ENCODE measurements at places on chromosomes 6 and 20.

- DNase-seq, result no peak
These were observed 363.8 kb downstream of the DOK5 start for GRCh38 chr20:54839224-54839623.

GRCh38 chr20:11166712-11167111 is 492.9 kb upstream of the JAG1 start:
- DNase-seq, result no peak

- no peak for DNase-seq
These were observed 20.8 kb upstream of the GMDS start for GRCh38 chr6:2266031-2266795.

DNA sequence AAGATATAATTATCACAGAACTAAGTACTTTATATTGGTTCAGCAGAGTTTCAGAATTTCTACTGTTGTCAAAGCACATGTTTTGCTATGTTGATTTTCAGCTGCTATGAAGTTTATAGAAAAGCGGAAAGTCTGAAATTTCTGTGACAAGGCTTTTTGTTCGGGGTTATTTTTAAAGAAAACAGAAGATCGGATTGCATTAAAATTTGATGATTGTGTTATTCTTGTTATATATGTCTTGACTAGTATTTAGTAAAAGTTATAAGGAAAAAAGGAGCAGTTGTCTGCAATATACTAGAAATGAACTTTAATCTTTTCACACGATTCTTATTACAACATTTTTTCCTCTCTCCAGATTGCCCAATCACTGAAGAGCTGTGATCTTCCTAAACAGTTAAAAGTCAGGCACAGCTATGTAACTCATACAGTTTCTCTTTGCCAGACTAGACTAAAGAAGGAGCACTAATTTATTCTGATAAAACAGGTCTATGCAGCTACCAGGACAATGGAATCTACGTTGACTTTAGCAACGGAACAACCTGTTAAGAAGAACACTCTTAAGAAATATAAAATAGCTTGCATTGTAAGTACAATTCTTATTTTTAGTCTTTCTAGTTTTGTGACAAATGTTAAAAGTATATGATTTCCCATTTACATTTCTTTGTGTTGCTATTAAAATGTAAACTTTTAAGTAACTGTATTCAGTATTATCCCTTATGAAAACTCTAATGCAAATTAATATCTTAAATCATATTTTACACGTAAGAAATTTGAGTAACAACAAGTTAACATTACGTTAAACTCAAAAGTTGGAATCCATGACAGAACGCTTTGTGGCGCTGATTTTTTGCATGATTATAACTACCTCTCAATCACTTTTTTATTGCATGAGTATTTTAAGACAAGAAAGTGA is at the start of gene ENPP3:
TSS of gene ENPP3 (plus strand) at position 423 of the 913 bp plus-strand sequence. CDS start at position 506, 83 bp downstream.
- DNase-seq, result no peak

GRCh38 chr20:4465212-4465611 is 256.5 kb upstream of the PRND start:
- DNase-seq, result no peak

DNA sequence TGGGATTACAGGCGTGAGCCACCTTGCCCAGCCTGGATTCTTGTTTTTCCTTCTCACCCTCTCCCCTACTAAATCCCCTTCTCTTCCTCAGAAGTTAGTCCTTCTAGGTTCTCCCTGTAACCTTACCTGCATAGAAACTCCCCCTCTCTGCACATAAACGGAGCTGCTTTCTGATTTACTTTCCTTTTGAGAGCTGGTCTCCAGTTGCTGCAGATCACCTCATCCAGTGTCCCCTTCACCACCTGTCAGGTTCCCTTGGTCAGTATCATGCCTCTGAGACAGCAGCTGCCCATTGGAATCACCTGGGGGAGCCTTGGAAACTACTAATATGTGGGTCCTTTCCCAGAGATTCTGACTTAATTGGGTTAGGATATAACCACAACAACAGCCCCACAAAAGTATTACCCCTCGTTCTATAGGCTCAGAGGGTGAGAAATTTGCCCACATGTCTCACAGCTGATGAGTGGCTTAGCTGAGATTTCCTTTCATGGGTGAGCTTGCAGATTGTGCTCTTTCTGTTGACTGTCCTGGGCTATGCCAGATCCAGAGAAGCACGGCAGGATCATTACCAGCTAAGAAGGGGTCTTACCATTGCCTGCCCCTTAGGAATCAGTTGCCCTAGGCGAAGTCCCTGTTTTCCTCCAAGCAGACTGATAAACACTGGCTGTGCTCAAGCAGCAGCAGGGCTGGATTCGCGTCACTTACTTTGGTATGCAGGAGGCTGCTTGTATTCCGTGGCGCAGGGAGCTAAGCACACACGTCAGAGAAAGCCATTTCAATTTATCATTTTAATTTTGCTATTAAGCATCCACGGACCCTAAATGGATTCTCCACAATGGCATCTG is 51.3 kb downstream of the AKAP12 start:
- DNase-seq, result no peak

- DNase-seq, result peak; percentile 74
These were observed 5.3 kb downstream of the MMP9 start for GRCh38 chr20:46013829-46014516.

DNA sequence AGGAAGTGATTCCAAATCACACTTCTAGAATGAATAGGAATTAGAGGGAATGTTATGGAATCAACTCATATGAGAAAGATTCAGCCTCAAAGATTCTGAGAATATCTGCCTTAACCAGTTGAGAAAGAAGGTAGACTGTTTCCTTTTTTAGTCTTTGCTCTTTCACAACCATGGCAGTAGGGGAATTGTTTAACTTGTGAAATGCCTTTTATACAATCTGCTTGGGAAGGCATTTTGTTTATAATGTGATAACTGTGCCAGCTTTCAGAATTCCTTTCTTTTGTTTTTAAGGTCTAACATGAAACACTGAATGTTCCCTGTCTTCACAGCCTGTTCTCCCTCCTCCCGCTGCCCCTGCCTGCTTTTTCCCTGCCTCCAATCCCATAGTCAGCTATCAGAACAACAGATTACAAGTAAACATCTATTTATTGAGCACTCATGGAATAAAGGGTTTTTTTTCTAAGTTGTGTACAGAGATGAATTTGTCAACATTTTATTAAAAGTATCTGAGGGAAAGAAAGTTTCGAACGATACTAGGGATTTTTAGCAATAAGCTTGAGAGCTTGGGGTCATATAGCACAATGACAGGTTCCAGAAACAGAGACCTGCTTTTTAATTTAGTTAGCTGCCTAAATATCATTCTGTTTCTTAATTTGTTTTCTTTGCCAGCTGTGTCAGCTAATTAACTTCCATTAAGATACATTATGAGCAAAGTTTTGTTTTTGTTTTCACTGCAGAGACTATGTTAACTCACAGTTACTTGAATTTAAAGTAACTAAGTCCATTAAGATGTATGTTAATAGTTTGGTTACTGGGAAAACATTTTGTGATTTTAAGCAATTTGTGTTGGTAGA is 28.3 kb upstream of the FBXO30 start:
- DNase-seq, result no peak

DNA sequence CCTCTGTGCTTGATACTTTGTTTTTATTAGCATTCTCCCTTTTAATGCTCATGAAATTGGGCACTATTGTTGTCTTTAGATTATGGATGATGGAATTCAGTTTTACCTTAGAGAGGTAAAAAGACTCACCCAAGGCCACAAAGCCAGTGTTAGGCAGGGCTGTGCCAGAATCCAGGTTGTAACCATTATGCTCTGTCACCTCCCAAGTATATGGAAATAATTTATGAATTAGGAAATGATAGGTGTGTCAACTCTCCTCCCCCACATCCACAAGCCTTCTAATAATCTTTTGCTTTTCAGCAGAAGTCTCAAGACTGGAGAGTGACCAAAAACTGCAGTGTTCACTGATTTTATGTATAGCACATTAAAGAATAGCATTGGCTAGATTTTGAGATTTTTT is 13.0 kb downstream of the DCBLD1 start:
- no peak for DNase-seq

DNA sequence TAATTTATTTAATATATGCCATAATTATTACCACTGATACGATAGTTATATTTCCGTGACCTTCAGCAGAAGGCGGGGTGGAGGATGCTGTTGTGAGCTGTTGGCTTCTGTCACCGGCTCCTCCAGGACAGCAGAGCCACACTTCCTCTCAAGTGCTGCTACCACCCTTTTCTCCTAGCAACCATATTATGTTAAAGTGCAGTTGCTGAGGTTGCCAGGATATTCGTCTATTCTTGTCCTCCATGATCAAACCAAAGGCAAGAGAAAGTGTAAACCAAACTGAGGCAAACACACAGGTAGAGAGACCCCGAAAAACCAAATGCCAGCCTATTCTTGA is 27.8 kb downstream of the RGS17 start:
- DNase-seq, result no peak

GRCh38 chr20:407133-407952 is 756 bp upstream of the RBCK1 start:
- DNase-seq, result peak; percentile 77

DNA sequence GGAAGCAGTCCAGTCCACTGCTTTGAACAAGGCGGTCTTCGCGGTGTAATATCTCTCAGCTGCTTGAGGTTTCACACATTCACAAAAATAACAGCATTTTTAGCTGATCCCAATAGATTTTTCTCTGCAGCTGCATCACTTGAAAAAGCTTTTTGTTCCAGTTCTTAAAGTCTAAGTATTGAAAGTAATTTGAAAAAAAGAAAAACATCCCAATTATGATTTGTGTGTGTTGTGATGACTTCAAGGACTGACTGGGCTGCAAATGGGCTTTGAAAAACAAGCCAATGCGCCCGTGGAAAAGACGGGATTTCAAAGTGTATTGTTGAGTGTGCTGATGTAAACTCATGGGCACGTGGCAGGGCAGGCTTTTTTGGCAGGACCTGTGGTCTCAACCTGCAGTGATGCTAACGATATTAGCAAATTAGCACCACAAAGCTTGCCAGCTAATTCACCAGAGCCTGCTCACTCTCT is 151.1 kb downstream of the TMEM242 start:
- DNase-seq, result no peak

GRCh38 chr20:50099113-50099512 is 13.8 kb downstream of the UBE2V1 start:
- no peak for DNase-seq

DNA sequence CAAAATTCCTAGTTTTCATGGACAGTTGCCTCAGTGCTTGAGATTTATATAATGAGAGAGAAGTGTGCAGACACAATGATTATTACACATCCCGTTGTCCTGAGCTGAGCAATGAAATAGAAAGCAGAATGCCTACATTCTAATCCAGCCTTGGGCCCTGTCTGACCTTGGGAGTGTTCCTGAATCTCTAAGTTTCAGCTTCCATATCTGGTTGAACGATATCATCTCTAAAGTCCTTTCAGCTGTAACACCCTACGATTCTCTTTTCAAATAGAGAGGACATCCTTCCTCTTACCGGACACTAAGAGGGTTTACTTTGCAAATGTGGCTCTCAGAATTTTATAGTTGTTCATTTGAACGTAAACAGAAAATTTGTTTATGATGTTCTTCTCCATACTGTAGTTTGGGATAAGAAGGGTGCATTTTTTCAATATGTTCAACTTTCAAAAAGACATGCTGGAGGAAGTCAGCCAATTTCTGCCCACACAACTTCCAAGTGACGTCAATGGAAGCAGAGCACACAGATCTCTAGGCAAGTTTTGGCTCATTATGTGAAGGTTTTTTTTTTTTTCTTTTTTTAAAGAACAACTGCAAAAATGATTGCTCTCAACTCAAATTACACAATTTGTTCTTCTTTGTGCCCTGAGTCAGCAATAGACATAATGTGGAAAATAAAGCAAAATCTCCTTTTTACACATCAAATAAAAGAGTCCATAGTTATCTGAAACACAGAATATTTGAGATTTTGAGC is 50.4 kb downstream of the PDE7B start:
- no peak for DNase-seq

- no peak for DNase-seq
These were observed 177.7 kb upstream of the TNFAIP3 start for GRCh38 chr6:137689377-137689776.

- no peak for DNase-seq
These were observed 18.1 kb upstream of the TASP1 start for GRCh38 chr20:13656721-13657368.

DNA sequence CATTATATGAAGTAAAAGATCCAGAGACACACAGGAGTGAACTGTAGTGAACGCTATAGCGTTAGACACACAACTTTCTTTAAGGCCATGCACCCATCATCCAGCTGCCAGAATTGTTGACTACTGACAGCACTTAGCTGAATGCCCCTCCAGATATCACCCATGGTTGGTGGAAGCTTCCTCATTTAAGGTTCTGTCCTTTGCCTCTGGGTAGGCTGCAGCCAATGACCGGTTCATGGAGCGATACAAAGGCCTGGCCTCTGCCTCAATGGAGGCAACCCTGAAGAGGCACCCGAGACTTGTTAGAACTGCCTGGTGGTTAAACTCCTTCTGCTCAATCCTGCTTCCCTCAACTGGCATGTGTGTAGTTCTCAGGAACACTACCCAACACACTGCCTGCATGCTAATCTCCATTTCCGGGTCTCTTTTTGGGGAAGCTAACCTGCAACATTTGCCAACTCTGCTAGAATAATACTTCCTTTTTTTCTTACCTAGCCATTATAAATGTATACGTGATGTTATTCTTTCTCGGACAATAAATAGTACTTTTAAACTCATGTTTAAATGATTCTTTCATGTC is 49.8 kb upstream of the THEMIS start:
- no peak for DNase-seq

DNA sequence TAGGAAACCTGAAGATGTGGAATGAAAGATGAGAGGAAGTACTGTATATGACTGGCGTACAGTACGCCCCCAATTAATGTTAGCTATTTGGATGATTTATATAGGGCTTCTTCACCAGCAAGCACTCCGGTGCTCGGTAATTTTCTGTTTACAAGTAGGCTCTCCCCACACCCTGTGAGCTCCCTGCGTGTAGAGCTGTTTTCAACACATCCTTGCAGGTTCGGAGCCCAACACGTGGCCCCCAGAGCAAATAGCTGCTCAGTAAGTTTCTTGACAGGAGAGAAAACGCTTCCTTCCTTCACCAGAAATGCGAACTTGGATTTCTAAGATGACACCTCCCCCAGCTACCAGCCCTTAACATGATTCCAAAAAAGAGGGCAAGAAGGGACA is 1.2 kb upstream of the RAB22A start:
- peak; percentile 11 for DNase-seq

DNA sequence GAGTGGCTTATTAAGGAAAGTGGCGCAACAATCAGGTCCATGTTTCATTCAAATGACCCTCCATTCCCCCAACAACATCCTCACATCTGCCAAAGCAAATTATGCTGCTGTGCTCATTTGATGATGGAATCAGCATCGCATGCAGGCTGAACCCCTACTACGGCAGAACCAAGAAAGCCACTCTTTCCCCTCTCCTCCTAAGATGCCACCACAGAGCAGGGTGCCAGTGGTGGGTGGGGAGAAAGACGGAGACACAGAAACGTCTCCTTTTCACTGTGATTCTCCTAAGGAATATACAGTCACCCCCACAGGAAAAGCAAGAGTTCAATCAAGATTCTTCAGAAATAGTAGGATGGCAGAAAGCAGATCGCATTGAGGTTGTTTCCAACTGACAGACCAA is 17.1 kb downstream of the HEBP2 start:
- no peak for DNase-seq

DNA sequence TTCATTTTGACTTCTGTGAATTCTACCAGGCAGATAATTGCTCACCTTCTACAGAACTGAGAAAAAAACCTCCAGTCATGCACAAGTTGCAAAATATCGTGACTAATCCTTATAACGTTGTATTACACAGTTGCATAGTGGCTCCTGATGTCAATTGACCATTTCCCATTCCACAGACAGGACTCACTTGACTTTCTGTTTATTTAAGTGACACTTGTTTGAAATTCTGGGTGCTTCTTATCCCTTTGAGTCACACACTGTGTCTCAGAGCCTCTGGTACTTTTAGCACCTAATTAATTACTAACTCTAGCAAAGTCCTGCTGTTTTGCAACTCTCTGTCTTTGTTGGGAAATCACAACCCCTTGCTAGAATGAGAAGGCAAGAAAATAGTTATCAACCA is 16.2 kb upstream of the RSPO3 start:
- DNase-seq, result no peak
